Hippocampal formation (tissue), 2 donors: ENCODE measurements at places on chromosomes 3 and 15.
A peak's percentile ranks its signal among the peaks of the same experiment; 100 is the strongest.

- DNase-seq = no peak
These were observed 53.5 kb downstream of the SEMA5B start for GRCh38 chr3:122973893-122974615.

DNA sequence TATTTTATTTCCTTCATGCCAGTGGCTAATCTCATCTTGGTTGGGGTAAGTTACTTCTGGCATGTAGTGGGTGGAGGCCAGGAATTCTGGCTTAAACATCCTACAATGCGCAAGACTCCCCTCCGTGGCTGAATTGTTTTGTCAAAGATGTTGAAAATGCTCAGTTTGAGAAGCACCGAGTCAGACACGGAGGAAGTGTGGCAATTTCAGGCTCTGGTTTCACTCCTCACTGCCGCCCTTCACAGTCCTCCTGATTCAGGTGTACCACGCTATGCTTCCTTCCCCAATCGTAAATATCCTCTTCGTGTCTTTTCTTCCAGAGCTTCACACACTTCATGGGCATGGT lies 150.7 kb downstream of the OPA1 start:
- no peak for DNase-seq

- DNase-seq = no peak
These were observed 99.7 kb upstream of the P3H2 start for GRCh38 chr3:190220362-190220761.

DNA sequence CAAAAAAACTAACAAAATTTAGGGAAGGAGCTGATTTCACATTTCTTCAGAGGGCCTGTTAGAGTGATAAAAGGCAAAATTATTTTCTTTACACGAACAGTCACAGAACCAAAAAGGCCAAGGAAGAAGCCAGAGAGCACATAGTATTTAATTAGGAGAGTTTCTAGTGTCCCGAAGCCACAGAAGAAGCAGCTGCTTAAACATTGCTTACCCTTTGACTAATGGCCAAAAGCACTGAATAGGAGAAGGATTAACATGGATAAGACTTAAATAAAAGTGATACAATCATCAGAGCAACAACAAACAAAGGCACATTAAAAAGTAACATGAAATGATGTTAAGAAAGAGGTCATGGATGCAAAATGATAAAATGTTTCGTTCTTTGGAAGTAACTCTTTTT lies 98.6 kb downstream of the CHL1 start:
- DNase-seq = no peak

DNA sequence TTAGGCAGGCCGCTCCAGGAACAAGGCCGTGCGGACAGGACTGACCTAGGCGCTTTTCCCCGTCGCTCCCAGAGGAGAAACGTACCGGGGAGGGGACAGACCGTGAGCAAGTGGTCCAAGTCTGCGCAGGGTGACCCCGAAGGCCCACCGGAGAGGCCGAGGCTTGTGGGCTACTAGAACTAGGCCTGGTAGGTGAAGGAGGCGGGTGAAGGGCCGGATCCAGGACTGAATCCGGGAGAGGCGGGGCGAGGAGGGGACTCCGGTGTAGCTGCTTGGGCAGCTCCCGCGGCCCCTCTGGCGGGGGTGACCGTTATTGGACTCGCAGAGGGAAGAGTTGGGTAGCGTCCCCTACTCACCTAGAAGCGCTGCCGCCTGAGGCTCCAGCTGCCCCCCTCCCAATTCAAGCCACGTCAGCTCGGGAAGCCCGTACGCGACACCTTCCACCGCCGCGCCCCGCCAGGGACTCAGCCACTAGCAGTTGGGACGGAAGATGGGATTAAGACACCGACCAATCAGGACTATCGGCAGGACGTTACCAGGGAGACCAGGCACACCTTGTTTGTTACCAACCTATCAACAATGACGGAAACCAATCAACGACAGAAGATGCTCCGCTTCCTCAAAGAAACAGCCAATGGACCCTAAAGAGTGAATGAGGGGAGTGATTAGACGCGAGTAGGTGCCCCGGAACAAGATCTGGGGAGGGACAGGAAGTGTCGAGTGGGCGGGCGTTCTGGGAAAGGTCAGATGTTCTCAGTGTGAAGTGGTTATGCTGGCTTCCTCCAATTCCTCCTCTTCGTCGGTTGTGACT lies at the start of gene GOLGB1:
GOLGB1 (minus strand) TSS at position 466 of the 811 bp plus-strand sequence. CDS start 18,770 bp downstream, outside the sequence.
- DNase-seq = peak; percentile 99
